ENCODE measurements at places on chromosomes 1 and 21.
A peak's percentile ranks its signal among the peaks of the same experiment; 100 is the strongest.

- no peak for DNase-seq
Measured at GRCh38 chr1:9164919-9165318, 36.0 kb upstream of the GPR157 start.

DNA sequence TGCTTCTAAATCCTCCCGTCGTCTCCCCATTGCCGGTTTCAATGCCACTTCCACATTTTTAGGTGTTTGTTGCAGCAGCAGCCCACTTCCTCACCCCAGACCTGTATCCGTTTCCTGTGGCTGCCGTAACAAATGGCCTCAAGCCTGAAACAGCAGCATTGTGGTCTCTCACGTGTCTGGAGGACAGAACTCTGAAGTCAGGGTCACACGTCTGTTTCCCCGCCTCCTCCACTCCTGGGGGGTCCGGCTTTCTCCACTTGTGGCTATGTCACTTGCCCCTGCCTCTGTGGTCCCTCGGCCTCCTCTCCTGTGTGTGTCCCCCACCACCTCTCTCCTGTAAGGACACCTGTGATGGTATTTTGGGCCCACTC lies 21.8 kb downstream of the TRPM2 start:
- peak; percentile 10 for DNase-seq

DNA sequence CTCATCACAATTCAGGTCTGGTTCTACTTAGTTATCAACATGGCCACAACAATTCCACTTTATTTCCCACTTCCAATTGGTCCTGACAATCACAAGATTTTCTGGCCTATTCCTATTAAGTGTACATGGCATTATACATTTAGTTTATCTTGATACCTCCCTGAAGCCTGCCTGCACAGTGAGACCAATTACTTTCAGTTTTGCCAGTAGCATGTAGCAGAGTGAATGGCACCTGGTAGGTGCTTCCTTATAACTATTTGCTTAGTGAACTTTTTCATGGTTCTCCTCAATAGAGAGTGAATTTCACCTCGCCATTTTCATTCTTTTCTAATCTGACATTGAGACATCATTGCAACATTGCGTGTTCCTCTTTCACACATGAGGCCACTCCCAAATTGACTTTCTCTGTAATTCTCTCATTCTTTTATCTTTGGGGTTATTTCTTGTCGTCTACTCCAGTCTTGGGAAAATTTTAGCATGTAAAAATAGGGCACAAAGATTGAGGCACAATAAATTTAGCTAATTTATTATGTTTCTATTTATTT lies 124.3 kb downstream of the DISC1 start:
- no peak for DNase-seq

DNA sequence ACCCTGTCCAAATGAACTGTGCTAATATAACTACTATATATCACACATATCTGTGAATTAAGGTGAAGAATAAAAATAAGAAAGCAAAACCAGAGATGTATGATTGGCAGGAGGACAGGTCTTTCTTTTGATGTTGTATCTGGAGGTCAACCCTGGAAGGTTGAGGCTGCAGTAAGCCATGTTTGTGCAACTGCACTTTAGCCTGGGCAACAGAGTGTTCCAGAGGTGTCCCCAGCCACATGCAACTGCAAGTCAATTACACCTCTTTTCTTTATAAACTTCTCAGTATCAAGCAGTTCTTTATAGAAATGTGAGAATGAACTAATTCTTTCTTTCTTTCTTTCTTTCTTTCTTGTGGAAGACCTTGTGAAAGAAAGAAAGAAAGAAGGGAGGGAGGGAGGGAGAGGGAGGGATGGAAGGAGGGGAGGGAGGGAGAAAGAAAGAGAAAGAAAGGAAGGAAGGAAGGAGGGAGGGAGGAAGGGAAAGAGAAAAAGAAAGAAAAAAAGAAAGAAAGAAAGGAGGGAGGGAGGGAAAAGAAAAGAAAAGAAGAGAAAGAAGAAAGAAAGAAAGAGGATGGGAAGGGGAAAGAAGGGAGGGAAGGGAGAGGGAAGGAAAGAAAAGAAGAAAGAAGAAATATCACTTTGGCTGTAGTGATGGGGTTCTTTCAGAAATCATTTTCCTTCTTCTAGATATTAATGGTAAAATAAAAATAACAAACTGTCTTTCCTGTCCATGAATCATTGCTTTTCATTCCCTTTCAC lies 54.0 kb upstream of the S1PR1 start:
- no peak for DNase-seq

DNA sequence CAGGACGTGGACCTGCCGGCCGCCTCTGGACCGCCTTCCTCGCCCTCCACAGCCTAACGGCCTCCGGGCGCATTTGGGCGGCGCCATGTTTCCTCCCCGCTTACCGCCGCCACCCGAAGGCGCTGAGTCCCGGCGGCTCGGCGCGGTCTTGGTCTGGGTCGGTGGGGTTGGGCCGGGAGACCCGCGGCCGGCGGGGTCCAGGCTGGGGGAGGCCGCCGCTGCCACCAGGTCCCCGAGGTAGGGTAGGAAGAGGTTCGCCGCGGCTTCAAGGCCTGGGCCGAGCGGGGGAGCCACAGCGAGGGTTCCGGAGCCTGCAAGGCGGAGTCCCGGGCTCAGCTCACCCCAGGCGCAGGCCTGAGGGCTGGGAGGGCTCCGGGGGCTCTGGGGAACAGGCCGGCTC lies 5.5 kb downstream of the OR2C3 start:
- no peak for DNase-seq

GRCh38 chr1:41980827-41981653 lies 62.3 kb upstream of the HIVEP3 start:
- no peak for DNase-seq

- no peak for DNase-seq
Measured at GRCh38 chr1:93581917-93582850, 99.5 kb downstream of the BCAR3 start.

DNA sequence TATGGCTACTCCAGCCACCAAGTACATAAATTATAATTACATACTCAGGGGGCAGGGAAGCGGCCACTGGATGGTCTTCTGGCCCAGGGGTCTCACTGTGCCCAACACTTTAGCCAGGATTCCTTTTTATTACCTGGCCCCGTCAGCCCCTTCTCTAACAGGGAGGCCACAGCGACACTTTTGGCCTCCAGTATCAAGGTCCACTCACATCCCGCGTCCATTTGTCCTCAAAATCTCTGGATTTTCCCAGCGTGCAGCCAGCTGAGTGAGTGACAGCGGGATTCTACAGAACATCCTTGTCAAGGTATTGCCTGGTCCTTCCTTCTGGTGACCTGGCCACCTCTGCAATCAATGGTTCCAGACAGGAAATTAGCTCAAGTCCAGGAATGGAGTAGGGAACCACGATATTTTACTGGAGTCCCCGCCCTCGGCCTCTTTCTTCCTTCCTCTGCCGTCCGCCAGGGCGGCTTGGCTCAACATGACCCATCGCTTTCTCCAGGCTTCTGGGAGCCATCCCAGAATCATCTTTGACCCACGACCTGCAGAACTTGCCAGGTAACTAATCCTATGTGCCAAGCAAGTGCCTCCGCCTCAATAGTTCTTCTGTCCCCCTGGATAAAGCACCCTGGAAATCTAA lies 2.7 kb upstream of the COL6A2 start:
- DNase-seq: no peak

GRCh38 chr21:20652846-20653245 lies 345.4 kb upstream of the NCAM2 start:
- no peak for DNase-seq

DNA sequence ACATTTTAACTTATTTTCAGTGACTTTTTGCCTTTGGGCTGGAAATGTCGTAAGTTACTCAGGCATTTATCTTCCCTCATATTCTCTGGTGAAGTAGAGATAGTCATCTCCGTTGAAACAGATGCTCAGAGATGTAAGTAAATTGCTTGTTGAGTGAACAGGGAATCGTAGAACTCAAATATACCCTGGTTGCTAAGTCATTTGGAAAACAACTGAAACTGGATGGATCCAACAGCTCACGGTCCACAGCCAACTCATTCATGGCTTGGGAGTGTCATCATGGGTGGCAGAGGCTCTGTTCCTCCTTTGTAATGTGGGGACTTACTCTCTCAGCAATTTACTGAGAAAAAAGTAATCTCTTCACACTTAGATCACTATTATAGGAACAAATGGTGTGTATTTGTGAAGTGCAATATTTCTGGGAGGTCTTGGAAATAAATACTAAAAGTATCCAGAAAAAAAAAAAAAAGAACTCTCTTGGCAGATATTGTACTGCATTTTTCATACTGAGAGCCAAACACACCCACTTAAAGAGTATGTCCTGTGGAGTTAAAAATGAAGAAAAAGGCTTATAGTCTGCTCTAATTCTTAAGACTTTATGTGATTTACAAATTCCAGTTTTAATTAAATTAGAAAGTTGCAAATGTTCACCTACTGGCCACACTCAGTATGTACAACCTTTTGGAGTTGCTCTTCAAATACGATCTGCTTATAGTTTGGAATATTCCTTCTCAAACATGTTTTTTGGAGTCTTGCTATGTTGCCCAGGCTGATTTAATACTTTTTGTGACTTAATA lies 107.4 kb downstream of the LEPR start:
- DNase-seq: no peak

- DNase-seq: no peak
Measured at GRCh38 chr1:110982320-110982719, 18.6 kb upstream of the LRIF1 start.

GRCh38 chr1:168452329-168452728 lies 91.5 kb downstream of the XCL2 start:
- DNase-seq: no peak

GRCh38 chr1:234065794-234066447 lies 161.4 kb downstream of the SLC35F3 start:
- DNase-seq: peak; percentile 47

- DNase-seq: no peak
Measured at GRCh38 chr21:46124083-46124925, 26.4 kb downstream of the COL6A2 start.

- DNase-seq: no peak
Measured at GRCh38 chr1:22418933-22419382, 32.7 kb upstream of the ZBTB40 start.

- no peak for DNase-seq
Measured at GRCh38 chr1:222618880-222619596, 1.1 kb downstream of the MIA3 start.

DNA sequence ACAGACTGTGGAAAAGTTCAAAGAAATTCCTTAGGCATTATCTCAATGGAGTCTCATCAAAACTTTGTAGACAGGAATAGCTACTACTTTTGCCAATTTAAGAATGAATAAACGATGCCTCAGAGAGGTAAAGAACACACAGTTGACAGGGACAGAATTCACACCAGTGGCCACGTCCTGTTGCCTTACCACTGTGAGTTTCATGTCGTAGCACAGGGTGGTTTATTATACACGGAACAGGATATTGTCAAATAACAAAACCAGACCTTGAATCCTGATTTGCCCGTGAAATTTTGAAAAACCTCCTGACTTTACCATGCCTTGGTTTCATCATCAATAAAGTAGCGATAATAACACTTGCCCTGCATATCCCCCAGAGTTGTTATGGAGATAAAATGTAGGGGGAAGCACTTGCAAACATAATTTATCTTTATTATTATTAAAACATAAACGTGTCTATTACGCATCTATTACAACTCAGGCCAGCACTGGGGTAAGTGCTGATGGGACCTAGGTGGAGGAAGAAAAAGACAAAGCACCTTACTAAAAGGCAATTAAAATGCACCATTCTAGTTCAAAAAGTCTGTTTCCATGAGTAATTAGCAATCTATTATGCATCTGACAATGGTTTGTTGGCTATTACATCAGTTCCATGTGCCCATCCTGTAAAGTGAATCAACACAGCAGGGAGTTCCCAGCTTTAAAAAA lies 408.1 kb upstream of the RUNX1 start:
- no peak for DNase-seq

GRCh38 chr21:36923270-36923669 lies 43.2 kb downstream of the HLCS start:
- no peak for DNase-seq

DNA sequence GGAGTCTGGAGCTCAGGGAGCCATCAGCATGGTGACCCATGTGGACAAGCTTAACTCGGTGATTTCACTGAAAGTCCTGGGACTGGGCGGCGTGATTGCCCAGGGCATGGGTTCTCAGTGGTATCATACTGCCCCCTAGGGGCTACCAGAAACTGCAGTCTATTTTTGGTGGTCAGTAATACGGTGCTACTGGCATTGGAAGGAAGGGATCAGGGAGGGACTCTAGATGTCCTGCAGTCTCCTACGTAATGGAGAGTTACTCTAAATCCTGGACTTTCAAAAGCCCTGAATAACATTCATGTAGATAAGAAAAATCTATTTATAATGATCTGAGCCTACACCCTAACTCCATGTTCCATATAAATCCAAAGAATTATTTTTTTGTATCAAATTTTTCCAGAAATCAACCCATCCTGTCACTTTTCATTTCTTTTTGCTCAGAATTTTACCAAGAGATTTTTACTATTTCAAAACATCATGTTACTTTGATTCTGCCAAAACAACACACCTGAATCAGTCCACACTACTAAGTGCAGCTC lies 37.3 kb downstream of the PABPC4 start:
- DNase-seq: no peak

- no peak for DNase-seq
Measured at GRCh38 chr1:12711536-12711935, 4.4 kb upstream of the AADACL3 start.

DNA sequence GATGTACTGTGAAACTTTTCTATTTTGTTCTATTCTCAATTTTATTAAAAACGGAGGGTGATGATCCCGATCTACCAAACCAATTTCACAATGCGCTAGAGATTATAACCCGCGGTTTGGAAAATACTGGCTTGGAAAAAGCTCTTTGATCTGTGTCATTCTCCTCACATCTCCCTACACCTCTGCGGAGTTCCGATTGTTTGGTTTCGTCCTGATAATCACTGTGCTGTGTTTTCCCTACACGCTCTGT lies 536 bp upstream of the ABCD3 start:
- no peak for DNase-seq

DNA sequence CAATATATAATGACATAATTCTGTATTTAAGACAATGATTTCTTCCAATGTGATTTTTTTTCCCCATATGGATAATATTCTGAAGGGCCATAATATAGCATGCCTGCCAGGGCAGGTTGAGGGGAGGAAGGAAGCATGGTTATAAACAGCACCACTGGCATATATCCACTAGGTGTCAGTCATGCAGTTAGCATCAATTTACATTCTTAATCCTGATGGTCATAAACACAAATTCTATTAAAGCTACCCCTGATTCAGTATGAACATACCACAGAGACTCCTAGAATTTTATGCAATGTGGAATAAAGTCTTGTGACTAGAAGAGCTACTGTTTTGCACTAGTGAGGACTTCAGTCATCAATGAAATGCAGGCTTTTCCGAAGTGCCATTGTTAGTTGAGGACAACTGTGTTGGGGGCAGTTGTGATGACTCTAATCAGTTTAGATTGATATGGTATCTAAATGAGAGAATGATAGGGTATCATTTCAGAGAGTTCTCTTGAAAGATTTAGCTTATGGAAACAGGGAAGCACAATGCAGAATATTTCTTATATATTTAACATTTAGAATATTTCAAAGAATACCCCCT lies 342.7 kb upstream of the NR5A2 start:
- DNase-seq: no peak

GRCh38 chr1:52553362-52554266 lies 722 bp upstream of the TUT4 start:
- DNase-seq: peak; percentile 80

GRCh38 chr1:5968161-5968736 lies 24.0 kb downstream of the NPHP4 start:
- no peak for DNase-seq
